ENCODE measurements at places on chromosomes 3 and 15.

DNA sequence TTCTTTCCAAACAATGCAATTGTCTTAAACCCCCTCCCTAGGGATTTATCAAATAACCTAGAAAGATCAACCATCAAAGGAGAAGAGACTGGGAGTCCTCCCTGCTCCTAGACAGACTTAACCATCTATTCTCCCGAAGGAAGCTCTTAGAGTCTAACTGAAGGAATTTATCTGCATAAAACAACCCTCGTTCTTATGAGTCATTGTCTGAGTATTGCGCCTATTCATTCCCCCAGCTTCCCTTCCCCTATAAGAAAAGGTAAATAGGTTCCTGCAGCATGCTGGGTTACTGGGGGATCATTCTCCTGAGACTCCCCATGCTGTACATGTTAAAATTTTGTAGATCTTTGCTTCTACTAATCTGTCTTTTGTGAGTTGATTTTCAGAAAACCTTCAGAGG, 412.7 kb downstream of the OCA2 start:
- no peak for DNase-seq

DNA sequence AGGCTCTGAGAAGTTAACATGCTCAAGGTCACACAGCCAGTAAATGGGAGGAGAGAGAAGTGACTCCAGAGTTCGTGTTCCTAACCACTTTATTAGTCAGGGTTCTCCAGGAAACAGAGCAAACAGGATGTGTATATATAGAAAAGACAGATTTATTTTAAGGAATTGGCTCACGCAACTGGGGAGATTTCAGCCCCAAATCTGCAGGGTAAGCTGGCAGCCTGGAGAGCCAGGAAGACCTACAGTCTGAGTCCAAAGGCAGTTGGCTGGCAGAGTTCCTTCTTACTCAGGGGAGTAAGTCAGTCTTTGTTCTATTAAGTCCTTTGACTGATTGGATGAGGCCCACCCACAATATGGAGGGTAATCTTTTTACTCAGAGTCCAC, 118.2 kb upstream of the PROK2 start:
- DNase-seq: no peak

DNA sequence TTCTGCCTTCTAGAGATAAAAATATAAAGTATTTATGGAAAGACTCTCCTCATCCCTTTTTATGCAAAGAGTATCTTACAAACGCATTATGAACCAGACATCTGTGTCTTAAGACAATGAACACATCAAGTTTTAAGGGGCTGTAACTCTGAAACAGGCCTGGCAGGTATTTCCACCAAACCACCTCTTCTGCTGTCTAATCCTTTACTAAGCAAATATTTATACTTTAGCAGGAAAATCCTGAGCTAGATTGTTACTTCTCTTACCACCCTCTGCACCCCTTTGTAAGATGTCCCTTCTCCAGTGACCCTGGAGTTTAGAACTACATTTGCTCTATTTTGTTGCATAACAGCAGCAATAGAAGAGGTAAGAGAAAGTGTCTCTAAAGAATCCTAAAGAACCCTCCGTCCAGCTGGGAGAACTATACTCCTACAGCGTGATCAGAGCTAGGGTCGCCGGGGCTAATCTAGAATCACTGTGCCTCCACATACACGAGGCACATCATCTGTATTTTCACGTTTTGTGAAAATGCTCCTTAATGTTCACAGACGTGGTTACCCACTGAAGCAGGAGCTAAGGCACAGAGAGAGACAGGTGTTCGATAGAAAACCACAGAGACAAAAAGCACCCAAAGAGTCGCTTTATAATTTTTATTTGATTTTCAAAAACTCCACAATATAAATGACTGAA, 129.6 kb downstream of the FOXP1 start:
- DNase-seq: no peak

DNA sequence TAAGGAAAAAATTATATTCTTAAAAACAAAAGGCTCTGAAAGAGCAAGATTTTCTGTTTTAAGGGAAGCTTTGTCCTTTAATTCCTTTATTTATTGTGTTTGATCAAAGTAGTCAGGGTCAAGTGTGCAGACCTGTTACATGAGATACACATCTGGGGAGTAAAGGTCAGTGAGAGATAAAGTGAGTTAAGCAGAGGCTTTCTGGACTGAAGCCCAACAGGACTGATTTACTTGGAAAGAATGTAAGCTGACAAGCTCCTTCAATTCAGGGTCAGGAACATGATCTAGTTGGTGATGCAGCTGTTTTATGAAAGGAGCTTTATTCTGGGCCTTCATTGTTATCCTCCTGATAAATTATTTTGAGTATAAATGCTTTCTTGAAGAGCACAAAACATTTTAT, 20.7 kb upstream of the OTOL1 start:
- DNase-seq: peak; percentile 20

- no peak for DNase-seq
Measured at GRCh38 chr3:126828306-126828705, 124.3 kb downstream of the CHCHD6 start.

GRCh38 chr3:63481627-63482026, 170.8 kb upstream of the SNTN start:
- no peak for DNase-seq

GRCh38 chr3:14150078-14150477, 25.2 kb downstream of the TMEM43 start:
- no peak for DNase-seq

GRCh38 chr3:143306407-143306806, 186.8 kb downstream of the CHST2 start:
- DNase-seq: no peak

GRCh38 chr3:146814601-146815315, 209.6 kb upstream of the PLSCR5 start:
- no peak for DNase-seq

GRCh38 chr3:172094621-172095557, 55.5 kb downstream of the FNDC3B start:
- DNase-seq: no peak

DNA sequence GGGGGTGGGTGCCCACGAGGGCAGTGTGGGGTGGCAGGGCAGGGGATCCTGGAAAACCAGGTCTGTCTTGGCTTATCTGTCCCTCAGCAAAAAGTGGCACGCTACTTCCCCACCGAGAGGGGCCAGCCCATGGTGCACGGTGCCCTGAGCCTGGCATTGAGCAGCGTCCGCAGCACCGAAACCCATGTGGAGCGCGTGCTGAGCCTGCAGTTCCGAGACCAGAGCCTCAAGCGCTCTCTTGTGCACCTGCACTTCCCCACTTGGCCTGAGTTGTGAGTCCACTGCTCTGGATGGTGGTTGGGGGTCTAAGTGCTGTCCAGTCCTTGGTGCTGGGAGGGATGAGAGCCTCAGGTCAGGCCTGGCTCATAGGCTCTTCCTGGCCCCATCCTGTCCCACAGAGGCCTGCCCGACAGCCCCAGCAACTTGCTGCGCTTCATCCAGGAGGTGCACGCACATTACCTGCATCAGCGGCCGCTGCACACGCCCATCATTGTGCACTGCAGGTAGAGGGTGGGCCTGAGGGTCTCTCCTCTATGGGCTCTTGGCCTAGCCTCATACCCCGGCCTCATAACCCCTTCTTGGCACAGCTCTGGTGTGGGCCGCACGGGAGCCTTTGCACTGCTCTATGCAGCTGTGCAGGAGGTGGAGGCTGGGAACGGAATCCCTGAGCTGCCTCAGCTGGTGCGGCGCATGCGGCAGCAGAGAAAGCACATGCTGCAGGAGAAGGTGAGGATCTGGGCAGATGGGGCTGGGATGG, 31.1 kb downstream of the PTPN23 start:
- no peak for DNase-seq

- no peak for DNase-seq
Measured at GRCh38 chr3:130950641-130951040, 56.8 kb downstream of the ATP2C1 start.

DNA sequence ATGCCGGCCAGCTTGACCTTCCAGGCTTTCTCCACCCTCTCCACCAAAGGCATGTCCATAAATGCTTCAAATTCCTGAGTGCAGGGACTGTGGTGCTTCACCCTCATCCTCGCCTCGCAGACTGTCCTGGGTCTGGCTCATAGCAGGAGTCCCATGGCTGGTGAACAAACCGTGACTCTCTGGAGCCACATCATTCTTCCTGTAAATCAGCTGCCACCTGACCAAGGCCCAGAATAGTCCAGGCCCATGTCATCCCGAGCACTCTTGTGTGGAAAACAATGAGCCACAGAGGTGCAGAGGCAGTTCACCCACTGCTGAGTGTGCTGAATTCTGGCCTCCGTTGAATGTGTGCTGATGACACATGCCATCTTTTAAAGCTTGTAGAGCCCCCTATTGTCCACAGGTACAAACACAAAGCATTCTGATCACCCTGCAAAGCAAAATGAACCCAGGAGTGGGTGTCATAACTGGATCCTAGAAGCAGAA, 68.6 kb downstream of the ABHD5 start:
- no peak for DNase-seq

- DNase-seq: peak; percentile 6
Measured at GRCh38 chr3:62436785-62437184, 63.4 kb upstream of the FEZF2 start.

DNA sequence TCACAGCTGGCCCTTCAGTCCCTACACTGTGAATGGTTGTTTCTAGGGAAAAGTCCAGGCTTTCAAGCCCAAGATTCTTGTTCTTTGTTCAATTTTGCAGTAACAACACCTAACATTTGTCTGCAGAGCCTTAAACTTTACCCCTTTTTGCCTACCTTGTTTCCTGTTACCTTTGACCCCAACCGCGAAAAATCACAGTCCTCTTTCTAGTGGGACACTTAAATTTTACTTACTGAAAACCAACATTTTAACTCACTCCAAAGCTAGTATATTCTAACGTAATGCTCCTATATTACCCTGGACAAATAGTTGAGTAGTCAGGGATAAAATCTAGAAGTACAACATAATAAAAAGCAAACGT, 649 bp upstream of the PIK3CB start:
- no peak for DNase-seq

GRCh38 chr15:66001042-66001441, 131.8 kb downstream of the RAB11A start:
- no peak for DNase-seq

- DNase-seq: no peak
Measured at GRCh38 chr3:126070146-126070545, 13.8 kb downstream of the SLC41A3 start.

GRCh38 chr3:148957586-148957985, 33.8 kb upstream of the GYG1 start:
- DNase-seq: no peak

DNA sequence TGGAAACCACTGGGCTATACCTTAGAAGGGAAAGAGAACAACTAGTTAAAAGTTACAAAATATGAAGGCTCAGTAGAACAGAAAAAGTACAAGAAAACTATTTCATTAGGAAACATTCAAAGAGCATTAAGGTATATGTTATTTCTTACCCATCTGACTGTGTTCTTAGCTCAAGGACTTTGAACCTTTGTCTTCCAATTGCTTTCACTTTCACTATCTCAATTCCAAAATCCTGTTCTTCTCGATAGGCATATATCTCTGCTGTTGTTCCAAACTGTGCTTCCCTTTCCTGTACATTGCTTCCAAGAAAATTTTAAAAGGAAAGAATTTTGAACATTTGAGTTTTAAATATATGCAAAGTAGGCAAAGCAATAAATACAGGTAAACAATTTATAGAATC, 6.9 kb downstream of the CRBN start:
- no peak for DNase-seq

GRCh38 chr15:75237316-75237982, 20.7 kb upstream of the GOLGA6C start:
- no peak for DNase-seq

DNA sequence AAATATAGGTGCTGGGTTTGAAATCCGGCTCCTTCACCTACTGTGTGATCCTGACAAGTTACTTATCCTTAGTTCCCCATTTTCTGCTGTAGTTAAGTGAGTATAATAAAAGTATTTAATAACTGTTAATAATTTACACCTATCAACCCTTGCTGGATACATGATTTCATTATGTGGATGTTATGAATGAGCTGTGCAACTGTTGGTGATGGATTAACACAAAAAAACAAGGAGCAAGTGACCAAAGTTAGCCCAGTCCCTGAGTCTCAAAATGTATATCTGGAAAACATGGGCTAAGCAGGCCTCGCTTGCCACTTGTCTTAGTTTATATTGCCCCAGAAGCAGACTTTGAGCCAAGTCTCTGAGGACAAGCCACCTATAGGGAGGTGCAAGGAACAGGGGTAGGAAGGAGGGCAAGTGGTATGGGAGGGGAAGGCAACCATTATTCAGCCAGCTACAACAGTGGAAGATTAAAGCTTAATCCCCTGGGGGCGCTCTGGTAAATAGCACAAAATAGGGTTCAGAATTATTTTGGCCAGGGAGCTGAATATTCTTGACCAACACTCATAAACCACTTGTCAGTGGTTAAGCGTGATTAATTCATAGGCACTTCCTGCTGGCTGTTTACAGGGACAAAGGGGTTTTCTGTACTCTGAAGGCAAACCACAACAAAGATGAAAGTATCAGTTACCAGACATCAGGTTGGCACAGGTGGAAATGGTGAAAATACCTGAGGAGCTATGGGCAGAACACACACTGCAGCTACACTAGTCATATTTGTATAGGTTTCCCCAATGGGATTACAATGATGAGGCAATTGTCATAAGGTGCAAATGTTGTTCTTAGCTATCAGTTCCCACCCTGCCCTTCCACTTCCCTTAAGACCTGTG, 76.2 kb downstream of the TRIM42 start:
- DNase-seq: no peak

GRCh38 chr3:142863010-142863817, 25.7 kb downstream of the PCOLCE2 start:
- DNase-seq: no peak

- DNase-seq: no peak
Measured at GRCh38 chr15:85482894-85483293, 102.5 kb downstream of the AKAP13 start.

- no peak for DNase-seq
Measured at GRCh38 chr3:139587797-139588196, 48.3 kb upstream of the RBP1 start.

GRCh38 chr15:99590913-99591646, 25.3 kb downstream of the MEF2A start:
- DNase-seq: no peak

DNA sequence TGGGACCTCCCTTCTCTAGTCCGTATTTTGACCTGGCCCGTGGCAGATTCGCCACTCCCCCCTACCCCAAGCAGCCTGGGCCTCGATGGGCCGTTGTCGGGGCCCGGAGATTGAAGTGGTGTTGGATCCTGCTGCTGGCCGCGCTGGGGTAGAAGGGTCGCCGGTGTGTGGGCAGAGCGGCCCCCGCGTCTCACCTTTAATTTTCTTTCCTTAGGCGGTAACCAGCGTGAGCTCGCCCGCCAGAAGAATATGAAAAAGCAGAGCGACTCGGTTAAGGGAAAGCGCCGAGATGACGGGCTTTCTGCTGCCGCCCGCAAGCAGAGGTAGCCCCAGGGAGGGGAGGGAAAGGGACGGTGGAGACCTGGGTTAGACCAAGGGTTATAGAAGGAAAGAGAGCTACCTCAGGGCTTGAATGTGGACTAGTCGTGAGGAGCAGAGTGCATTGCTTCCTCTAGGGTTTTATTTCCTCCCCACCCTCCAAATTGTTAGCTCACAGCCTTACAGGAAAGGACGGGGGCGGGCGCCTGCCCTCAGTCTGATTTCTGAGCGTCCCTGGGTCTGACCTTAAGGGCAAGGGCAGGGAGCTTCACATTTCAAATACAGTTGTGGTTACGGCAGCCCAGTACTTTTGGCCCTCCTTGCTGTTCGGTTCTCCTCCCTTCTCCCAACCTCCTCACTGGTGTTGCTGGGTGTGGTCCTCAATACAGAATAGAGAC, 799 bp downstream of the SERF2 start:
- DNase-seq: peak; percentile 30

All from hindlimb muscle (tissue), 1 donor.